ENCODE measurements at places on chromosomes 12 and 14.

- DNase-seq: peak; percentile 10
Observed at GRCh38 chr12:110846615-110847566, at the start of gene CCDC63. CCDC63 (plus strand) TSS chr12:110846987; CDS start chr12:110852955, 5,968 bp downstream.

GRCh38 chr12:104095289-104095688, 31.0 kb downstream of the HCFC2 start:
- DNase-seq: no peak

- no peak for DNase-seq
Observed at GRCh38 chr12:29971446-29971845, 187.7 kb upstream of the TMTC1 start.

- DNase-seq: peak; percentile 37
Observed at GRCh38 chr12:26369588-26369987, 174.2 kb downstream of the SSPN start.

DNA sequence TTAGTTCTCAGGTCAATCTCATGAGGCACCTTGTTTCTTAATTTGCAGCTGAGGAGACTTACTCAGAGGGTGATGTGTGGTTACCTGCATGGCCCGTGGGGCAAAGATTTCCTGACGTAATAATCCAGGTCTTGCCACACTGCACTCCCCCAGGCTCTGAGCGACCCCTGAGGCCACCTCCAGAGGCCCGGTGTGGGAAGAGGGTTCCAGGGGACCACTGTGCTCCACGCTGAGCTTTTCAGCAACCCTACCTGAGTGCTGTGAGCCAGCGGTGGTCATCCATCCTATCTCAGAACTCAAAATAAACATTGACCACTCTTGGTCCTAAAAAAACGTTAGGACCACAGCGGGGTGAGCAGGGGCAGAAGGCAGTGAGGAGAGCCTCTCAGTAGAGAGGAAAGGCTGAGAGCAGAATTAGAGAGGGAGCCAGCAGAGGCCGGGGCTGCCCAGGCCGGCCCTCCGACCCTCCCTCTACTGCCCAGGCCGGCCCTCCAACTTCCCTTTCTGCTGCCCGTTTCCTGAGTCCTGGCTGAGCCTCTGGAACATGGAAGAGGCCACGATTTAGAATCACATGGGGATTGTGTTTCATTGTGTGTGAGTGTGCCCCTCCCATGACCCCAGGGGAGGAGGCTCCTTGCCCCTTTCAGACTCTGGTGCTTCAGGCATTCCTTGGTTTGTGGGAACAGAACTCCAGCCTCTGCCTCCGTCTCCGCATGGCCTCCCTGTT, 188.2 kb upstream of the DIO3 start:
- DNase-seq: no peak

- DNase-seq: no peak
Observed at GRCh38 chr14:24612196-24612595, 2.7 kb upstream of the GZMH start.

DNA sequence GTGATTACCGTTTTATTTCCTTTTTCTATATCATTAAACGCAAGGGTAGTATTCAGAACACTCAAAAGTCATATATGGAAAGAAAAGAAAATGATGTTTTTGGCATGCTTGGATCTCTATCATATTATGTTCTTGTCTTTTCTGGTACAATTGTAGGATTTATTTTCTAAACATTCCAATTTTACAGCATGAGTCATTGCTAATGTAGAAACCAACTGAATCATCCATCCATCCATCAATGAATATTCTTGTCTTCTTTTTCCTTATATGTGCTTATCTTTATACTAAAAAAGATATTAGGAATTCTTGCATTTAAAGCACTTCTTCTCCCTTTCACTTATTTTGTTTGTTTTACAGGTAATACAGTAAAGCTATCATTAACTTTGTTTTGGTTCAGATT, 20.4 kb upstream of the AMIGO2 start:
- no peak for DNase-seq

GRCh38 chr14:100062590-100062989, 2.6 kb upstream of the EVL start:
- DNase-seq: no peak
